Kidney capillary endothelial cell (primary cell): ENCODE measurements at places on chromosomes 3 and 15.

DNA sequence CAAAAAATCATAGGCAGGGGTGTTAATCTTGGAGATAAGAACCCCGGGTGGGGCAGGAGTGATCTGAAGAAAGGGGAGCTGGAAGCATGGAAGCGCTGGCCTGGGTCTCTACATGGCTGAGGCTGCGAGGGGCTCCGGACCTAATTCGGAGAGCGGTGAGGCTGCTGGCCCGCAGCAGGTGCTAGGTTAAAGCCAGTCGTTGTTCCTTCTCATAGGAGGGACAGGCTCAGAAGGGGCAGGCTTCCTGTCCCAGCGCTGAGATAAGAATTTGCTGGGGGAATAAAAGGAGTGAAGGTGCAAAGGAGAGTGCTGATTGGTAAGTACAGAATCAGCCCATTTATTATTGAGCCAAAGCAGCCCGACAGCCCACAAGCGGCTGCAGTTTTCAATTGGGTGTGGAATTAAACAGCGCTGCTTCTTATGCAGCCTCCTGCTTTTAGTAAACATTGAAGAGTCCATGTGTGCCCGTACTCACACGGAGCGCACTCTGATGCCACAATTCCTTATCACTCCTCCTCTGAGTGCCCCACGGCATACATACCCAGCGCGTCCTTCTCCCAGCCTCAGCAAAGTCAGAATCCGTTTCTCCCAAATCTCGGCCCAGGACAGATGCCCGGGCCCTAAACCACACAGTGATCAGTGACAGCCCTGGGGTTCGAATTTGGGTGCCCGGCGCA, 17.1 kb downstream of the CHST13 start:
- no peak for DNase-seq

DNA sequence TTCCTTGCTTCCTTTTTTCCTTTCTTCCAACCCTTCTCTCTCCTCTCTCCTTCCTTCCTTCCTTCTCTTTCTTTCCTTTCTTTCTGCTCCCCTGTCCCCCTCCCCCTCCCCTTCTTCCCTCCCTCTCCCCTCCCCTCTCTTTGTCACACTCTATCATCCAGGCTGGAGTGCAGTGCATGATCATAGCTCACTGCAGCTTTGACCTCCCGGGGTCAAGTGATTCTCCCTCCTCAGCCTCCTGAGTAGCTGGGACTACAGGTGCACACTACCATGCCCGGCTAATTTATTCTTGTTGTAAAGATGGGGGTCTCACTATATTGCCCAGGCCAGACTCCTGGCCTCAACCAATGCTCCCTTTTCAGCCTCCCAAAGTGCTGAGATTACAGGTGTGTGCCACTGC, 18.7 kb downstream of the NFKBIZ start:
- DNase-seq = no peak

DNA sequence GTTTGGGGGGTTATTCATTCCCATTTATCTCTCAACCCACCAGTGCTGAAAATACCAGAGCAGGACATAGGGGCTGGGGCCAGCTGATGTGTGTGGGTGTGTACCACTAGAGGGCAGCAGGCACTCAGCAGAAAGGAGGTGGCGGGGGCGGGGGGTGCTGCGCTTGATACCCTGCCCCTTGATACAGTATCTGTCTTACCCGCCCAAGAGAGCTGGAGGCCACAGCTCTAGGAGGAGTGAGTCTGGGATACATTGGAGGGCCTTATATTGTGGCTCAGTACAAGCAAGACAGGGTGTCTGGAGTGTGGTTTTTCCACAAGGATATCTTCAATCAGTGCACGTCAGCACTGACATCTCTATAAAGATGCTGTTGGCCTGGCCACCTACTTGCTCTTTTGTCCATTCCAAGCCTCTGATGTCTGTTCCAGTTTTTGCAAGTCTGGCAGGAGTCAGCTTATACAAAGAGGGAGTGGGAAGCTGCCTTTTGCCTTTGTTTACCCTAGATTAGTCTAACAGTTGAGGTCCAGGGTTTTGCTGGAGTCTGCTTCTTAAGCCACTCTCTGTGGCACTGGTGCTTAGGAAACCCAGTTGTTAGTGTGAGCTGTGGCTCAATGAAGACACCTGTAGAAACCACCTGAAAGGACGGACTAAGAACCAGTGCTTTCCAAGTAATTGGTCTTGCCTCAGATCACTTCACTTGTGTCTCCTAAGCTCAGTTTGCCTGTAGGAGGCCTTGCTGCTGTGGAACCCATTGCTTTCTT, 1.5 kb upstream of the RBM15B start:
- DNase-seq = peak; percentile 42

DNA sequence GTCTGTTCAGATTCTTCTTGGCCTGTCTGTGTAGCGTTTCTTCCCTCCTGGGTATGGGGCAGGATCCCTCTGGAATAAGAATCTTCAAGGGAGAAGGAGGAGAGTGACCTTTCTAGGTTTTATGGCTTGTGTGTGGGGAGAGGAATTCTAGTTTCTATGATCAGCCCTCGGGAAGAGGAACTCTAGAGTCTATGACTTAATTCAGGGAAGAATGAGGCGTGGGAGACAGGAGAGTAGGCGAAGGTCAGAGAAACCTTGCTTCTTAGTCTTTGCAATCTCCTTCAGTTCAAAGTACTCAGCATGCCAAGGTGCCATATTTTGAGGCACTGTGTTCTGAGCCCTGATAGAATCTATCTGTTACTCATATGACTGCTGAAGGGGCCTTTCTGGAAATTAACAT, 99.2 kb upstream of the C3orf80 start:
- DNase-seq = no peak

GRCh38 chr3:66083096-66083678, 44.5 kb upstream of the MAGI1 start:
- no peak for DNase-seq

DNA sequence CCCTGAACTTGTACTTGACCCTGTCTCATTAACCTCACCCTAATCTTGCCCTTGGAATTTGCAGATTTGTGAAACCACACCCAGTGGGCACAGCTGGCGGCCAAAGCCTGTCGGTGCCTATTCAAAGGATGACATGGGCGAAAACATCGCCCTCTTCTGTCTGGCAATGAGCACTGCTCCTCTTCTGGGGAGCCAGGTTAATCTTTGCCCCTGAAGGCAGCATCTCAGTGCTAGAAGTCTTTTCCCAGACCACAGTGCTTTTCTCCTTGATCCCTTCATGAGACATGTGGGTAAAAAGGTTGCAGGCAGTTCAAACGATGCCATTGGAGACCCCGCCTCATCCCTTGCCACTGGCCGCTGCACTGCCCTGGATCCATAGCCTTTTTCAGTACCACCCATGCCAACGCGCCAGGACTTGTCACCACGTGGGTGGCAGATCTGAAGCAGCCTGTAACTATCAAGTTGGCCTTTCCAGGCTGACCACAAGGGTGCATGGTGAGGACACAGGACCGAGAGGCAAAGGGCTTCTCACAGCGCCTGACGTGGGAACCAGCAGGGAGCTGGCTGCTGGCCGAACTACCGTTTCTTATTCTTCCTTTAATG, 6.5 kb upstream of the DNASE1L3 start:
- peak; percentile 69 for DNase-seq

GRCh38 chr3:53083521-53083920, 37.6 kb upstream of the SFMBT1 start:
- no peak for DNase-seq

GRCh38 chr3:28292622-28293021, 51.2 kb downstream of the CMC1 start:
- DNase-seq = no peak

DNA sequence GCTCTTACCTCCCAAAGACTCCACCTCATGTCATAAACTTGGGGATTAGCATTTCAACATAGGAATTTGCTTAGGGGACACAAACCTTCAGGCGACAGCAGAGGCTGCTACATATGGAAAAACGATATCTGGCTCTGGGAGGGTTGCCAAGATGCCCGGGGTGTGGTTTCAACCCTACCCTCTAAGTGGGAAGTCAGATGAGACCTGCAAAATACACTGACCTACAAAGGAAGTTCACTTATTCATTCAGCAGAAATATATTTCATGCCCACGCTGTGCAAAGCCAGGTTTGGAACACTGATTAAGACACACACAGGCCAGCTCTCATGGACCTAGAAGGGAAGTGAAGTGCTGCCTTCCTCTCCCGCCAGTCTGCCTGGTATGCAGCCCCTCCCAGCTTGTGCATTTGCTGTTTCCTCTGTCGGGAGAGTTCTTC, 239.3 kb downstream of the FEZF2 start:
- peak; percentile 47 for DNase-seq

DNA sequence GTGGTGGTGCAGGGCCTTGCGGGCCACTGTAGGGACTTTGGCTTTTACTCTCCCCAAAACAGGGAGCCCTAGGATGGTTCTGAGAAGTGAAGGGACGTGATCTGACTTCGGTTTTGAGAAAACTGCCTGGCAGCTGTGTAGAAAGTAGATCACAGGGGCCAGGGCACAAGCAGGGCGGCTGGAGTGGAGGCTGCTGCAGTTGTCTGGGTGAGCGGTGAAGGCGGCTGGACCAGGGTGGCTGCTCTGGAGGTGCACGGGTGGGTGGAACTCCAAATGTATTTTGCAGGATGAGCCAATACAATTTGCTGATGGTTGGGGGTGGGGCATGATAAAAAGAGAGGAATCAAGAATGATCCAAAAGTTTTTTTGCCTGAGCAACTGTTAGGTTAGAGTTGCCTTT, 29.8 kb upstream of the TRH start:
- no peak for DNase-seq

DNA sequence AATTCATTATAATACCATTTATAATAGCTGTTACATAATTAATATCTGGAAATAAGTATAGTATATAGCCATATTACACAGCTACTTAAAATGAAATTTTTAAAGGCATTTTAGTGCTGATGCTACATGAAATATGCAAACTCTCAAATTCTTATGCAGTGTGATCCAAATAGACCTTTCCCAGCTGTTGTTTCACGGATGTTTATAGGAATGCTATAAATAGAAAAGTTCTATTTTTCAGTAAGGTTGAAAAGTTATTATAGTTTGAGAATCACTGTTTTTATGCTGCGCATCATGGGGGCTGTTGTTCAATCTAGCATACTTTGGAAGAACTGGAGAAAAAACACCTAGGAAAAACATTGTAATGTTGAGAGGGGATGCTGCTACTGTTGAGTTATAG, 147.7 kb upstream of the TRIM42 start:
- DNase-seq = no peak

DNA sequence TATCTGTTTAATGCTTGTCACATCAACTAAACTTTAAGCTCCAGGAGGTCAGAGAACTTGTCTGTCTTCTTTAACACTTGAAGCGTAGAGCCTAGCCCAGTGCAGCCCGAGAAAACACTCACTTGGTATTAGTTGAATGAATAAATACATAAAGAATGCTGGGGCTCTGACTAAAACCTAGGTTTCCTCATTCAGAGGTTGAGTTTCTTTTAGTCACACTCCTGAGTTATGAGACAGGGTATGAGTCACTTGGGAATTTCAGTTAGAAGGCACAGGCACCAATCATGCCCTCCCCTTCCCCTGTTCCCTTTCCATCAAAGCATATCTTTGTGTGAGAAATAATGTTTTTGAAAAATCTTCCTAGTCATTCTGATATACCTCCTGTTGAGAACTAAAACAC, 589.8 kb upstream of the DPPA4 start:
- DNase-seq = peak; percentile 7

DNA sequence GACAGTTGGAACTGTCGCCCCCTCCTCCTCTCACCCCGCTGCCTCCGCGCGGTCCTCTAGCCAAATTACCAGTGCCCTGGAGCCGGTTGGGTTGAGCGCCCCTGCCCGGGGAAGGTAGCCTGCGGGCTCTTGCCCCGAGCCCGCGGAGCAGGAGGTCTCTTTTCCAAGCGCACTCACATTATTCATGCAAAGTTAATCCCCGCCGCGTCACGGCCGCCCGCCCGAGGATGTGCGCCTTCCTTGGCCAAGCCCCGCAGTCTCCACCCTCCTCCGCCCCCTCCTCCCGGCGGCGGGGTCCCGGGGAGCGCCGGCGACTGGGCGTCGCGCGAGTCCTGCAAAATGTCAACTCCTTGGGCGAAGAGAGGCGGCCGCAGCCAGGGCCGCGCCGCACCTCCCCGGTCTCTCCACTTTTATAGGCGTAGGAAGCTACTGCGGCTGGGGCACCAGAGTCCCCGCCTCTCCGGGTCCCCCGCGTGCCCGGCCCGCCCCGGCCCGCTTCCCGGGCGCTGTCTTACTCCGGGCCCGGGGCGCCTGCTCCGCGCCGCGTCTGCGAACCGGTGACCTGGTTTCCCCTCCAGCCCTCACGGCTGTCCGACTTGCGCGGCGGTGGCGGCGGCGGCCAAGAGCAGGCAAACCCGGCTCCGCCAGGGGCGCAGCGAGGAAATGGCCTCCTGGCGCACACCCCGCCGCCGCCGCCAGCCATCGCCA, at the start of gene THRB:
TSS of gene THRB (minus strand) at position 233 of the 708 bp plus-strand sequence.
- DNase-seq = peak; percentile 24

GRCh38 chr15:101266034-101266433, 11.3 kb downstream of the SELENOS start:
- DNase-seq = no peak

DNA sequence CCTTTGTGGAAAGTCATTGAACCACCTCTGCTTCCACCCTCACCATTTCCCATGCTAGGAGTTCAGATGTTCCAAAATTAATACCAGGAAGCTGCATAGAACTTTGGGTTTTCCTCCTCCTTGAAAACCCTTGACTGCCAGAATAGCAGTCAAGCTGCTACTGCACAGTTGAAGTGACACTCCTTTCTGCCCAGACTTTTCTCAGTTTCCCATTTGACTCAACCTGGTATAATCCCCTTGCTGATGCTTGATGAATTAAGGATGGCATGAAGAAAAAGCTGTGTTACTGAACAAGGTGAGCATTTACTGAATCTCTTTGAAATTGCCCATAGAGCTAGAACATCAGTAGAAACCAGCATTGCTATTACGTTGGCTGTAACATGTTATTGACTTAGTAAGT, 286.0 kb downstream of the EDEM1 start:
- DNase-seq = no peak

DNA sequence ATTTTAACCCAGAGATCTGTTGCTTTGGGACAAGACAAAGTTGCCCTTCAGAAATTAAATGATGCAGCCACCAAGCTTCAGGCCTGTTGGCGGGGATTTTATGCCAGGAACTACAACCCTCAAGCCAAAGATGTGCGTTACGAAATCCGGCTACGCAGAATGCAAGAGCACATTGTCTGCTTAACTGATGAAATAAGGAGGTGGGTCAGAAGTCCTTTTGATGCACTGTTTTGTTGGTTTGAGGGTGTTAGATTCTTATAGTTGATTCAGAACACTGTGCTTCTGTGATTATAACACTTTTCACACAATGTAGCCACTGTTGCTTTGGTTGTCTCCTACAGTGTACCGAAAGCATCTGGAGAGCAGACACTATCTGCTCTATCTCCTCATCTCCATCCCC, 20.8 kb upstream of the NXPE3 start:
- DNase-seq = no peak
